ENCODE measurements at places on chromosomes 2 and 18.

- DNase-seq: no peak
Measured at GRCh38 chr2:106572541-106573450, 85.6 kb downstream of the CD8B2 start.

DNA sequence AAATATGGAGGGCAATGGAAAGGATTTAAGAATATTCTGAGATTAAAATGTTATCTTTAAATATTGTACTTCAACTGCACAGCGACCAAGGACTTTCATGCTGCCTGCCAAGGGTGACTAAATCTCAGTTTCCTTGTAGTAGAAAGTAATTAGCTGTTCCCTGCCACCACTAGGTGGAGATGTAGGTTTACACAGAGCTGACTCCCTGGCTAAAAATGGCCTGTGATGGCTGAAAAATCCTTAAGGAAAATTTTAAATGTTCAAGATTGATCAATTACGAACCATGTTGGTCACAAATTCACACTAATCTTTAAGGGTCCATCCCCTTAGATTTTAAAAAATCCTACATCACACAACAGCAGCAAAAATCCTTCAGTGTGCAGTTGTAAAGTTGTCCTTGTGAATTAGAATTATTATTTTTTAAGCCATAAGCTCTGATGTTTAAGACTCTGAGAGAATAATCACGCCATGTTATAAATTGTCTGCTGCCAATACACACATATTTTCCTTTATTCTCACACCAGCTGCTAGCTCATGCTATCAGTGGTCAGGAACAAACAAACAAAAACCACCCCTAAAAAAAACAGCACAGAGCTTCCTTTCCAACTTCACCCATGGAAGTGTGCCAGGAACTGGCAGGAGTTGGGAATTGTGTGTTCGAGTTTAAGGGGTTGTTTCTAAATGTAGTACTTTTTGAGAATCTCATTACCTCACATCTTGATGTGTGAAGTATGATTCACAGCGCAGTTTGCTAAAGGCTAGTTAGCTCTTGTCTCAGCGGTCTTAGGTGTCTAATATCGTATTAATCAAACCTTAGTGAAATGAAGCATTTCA is 399.8 kb downstream of the TMEM182 start:
- no peak for DNase-seq

- no peak for DNase-seq
Measured at GRCh38 chr18:5207471-5208150, 10.6 kb upstream of the AKAIN1 start.

- no peak for DNase-seq
Measured at GRCh38 chr2:241490825-241491506, 17.4 kb downstream of the STK25 start.

GRCh38 chr2:201978986-201979385 is 54.7 kb upstream of the FZD7 start:
- DNase-seq: no peak

DNA sequence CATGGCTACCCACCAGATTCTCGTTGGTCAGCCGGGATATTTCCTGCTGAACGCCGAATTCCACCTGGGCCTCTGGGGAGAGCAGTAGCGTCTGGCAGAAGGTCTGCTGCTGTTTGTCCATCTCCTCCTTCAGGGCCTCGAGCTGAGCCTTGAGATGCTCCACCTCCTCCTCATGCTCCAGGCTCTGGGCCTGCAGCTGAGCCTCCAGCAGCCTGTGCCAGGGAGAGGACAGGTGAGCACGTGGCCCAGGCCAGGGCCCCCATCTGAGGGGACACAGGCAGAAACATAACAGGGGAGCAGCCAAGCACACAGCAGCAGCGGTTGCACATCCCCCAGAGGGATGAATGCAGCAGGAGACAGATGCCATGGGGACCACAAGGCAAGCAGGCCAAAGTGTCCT is 40.1 kb upstream of the ACAA2 start:
- no peak for DNase-seq

- no peak for DNase-seq
Measured at GRCh38 chr2:44834656-44835055, 106.8 kb upstream of the SIX3 start.

GRCh38 chr18:2716394-2717326 is 61.1 kb downstream of the SMCHD1 start:
- DNase-seq: no peak

- DNase-seq: no peak
Measured at GRCh38 chr2:206193671-206194357, 34.1 kb downstream of the EEF1B2 start.

- DNase-seq: no peak
Measured at GRCh38 chr2:190578158-190579057, 43.9 kb upstream of the NEMP2 start.

- no peak for DNase-seq
Measured at GRCh38 chr2:223000872-223001796, 50.9 kb upstream of the KCNE4 start.

DNA sequence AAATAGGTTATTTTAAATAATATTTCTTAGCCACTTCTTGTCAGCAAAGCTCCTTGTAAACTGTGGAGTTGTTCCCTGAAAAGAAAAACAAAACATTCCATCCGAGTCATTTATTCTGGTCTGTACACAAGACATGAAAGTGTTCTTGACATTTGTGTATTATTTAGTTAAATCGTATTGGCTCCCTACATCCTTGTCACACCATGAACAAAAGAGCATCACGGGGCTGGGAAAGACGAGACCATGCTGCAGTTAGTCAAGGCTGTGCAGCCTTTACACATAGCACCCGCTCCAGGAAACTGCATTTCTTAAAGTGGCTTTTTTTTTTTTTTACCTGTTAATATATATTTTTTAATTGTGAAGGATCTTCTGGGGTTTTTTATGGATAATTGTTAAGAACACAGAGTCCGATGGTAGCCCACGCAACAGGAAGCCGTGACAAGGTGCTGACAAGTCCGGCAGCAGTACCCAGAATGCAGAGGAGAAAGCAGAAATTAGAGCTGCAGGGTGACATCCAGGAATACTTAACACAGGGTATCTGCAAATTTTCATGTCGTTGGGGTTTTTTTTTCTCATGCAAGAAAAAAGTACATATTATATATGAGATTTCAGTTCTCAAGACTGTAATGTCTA is 588.4 kb downstream of the ARHGAP15 start:
- DNase-seq: no peak

GRCh38 chr2:97726261-97727064 is 13.1 kb downstream of the ZAP70 start:
- no peak for DNase-seq

DNA sequence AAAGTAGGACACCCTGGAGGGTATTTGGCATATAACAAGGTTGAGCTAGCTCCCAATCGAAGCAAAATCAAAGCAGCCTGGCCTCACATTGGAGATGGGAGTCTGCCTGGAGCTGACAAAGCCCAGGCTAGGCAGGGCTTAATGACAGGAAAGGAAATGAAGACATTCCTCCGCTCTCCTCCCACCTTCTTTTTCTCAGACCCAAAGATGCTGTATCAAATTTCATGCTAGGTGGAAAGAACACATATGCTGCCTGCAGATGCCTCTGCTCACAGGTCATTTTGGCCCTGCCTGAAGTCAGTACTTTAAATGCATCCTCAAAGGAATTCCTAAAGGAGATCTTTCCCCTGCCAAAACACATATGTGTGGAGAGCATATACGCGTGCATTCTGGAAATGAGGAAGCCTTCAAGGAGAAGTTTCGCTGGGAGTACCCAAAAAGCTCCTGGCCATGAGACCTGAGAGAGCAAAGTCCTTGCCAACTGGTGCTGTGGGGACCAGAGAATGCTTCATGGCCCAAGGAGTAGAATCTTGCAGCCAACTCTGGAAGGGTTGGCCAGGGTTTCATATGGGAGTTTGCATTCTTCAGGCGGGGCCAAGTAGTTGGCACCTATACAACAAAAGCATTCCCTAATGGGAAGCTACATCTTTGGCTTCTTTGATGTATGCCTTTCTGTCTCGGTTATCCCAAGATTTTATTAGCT is 88.0 kb downstream of the AQP4 start:
- DNase-seq: no peak

GRCh38 chr2:105932582-105932981 is 187.9 kb downstream of the NCK2 start:
- no peak for DNase-seq

DNA sequence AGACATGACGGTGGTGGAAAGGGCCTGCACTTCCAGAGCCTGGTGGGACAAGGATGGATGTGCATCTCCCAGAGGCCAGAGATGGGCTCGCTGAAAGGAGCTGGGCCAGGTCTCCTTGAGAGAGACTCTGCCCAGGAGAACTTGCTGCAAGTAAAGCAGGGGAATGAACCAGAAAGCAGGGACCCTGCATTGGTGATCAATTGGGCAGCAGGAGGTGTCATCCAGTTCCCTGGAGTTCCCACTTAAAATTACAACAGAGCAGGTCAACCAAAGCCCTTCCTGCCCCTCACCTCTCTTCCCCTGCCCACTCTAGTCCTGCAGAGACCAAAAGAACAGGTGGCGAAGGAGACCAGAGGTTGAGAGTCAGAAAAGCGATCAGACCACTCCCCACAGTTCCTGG is 69.7 kb upstream of the CAB39 start:
- DNase-seq: no peak

DNA sequence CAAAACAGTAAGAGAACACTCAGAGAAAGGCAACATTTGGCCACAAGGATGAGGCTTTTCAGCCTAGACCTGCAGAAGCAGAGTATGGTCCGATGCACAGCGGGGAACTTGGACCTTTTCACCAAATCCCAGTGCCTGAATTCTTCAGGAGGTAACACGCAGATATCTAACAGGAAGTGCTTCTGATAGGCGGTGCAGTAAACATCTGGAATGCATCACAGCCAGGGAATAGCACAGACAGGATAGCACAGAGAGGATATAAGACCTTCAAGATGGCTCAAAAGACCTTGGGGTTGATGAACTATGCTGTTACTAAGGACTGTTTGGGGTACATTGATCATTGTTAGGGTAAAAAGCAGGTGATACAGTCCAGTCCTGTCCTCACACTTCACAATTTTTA is 1.7 kb downstream of the TMEM127 start:
- no peak for DNase-seq
